ENCODE measurements at places on chromosomes 2 and 18. TPM values are rescaled to one million over a fixed set of nuclear protein-coding genes. Genes with fewer than 3 reads are reported as not detected.

POU3F3 gene
- not detected for total RNA-seq

IL1A gene
- total RNA-seq: not detected

RGPD3 gene
- 0.63 TPM for total RNA-seq

IFIH1 gene
- 23.7 TPM for total RNA-seq

SH3RF3 gene
- 2.1 TPM for total RNA-seq

TWSG1 gene
- total RNA-seq: 60.7 TPM

MAL gene
- 5.6 TPM for total RNA-seq

UGT1A3 gene
- total RNA-seq: 1.0 TPM

SERPINB11 gene
- not detected for total RNA-seq

TMEM17 gene
- total RNA-seq: 6.0 TPM

FAM228A gene
- 2.0 TPM for total RNA-seq

TMEM200C gene
- 0.13 TPM for total RNA-seq

ZBTB7C gene
- total RNA-seq: 51.5 TPM

OR6B2 gene
- not detected for total RNA-seq

AGFG1 gene
- total RNA-seq: 50.0 TPM

CBLN2 gene
- not detected for total RNA-seq

IL36A gene
- not detected for total RNA-seq

COLEC11 gene
- total RNA-seq: 13.5 TPM

NT5DC4 gene
- not detected for total RNA-seq

TTL gene
- 19.7 TPM for total RNA-seq

RAB17 gene
- total RNA-seq: 88.1 TPM

TANC1 gene
- 51.1 TPM for total RNA-seq

VIT gene
- 24.7 TPM for total RNA-seq

MAP3K19 gene
- total RNA-seq: not detected
